Lung (tissue), 17 donors: ENCODE measurements at places on chromosomes 11 and 22. TPM values are rescaled to one million over a fixed set of nuclear protein-coding genes. Genes with fewer than 3 reads are reported as not detected.

TEX12 gene
- total RNA-seq, result not detected

PPARA gene
- 17.0 TPM for total RNA-seq

MFNG gene
- total RNA-seq, result 45.2 TPM

GRCh38 chr11:75326439-75326810 is 25.0 kb downstream of the ARRB1 start:
- H3K27ac ChIP-seq, result peak overlapping the region; percentile 74
- no peak for DNase-seq
- no peaks in the 10 kb centered on the region for H3K27me3 ChIP-seq
- peaks cover 32% of the 10 kb centered on the region for H3K4me1 ChIP-seq
- peaks cover 7% of the 10 kb centered on the region for H3K36me3 ChIP-seq

GRCh38 chr11:75302371-75302770 is 49.1 kb downstream of the ARRB1 start:
- no peak for DNase-seq
- peak overlapping the region; percentile 50 for H3K27ac ChIP-seq
- H3K4me3 ChIP-seq, result no peak overlapping the region
- H3K27me3 ChIP-seq, result no peaks in the 10 kb centered on the region

- peak; percentile 90 for DNase-seq
- H3K27me3 ChIP-seq, result peaks cover 35% of the 10 kb centered on the region
- peak within 1 kb of the TSS; percentile 93 for H3K27ac ChIP-seq
- peak within 1 kb of the TSS; percentile 80 for H3K4me3 ChIP-seq
- peaks cover 4% of the 10 kb centered on the region for H3K36me3 ChIP-seq
- no peaks in the 10 kb centered on the region for H3K4me1 ChIP-seq
These were observed at the start of gene ZBTB16 for GRCh38 chr11:114059278-114059983. ZBTB16 (plus strand) TSS chr11:114059711; CDS start chr11:114063301, 3,590 bp downstream.

DNA sequence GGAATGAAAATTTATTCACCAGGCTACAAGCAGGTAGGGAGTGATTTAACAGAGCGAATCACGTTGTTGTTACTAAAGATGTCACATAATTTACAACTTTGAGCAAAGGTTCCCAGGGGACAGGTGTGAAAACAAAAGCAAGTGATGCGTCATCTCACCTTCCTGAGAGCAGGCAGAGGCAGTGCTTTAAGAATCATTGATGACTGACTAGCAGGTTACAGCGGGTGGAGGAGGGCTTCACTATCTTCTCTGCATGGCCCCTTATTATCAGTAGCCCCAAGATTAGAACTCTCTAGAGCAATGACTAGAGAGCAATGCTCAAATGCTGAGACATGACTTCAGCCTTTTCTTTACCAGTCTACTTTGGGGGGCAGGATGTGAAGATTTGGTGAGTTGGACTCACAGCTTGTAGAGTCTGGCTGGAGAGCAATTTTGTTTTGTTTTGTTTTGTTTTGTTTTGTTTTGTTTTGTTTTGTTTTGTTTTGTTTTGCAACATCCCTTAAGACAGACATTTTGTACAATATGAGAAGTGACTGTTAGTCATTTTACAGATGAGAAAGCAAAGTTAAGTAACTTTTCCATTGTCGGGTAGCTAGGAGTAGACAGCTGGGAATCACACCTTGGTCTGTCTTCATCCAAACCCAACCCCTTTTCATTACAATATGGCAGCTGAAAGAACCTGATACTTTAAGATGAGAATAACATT is 84.8 kb downstream of the SLC1A2 start:
- no peaks in the 10 kb centered on the region for H3K27me3 ChIP-seq
- H3K27ac ChIP-seq, result no peak overlapping the region

DNA sequence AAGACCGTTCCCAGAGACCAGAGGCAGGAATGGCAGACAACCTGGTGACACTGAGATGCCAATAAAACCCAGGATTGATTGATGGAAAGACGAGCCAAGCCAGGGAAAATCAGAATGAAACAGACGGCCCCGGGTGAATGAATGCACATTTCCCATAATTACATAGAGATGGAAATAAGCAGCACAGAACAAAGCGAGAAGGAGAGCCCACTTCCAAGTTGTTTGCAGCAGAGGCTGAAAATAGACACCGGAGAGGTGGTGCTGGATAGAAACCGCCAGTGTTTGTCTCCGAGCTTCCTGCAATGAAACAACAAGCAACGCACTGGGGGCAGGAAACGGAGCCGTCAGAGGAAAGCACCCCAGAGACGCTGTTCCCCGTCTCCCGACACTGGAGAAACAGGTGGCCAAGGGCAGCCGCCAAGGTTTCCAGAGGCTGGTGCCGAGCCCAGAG is 406.8 kb downstream of the SHANK2 start:
- H3K4me1 ChIP-seq, result no peaks in the 10 kb centered on the region
- no peak overlapping the region for H3K27ac ChIP-seq
- no peak overlapping the region for H3K4me3 ChIP-seq
- peak; percentile 36 for DNase-seq

DNA sequence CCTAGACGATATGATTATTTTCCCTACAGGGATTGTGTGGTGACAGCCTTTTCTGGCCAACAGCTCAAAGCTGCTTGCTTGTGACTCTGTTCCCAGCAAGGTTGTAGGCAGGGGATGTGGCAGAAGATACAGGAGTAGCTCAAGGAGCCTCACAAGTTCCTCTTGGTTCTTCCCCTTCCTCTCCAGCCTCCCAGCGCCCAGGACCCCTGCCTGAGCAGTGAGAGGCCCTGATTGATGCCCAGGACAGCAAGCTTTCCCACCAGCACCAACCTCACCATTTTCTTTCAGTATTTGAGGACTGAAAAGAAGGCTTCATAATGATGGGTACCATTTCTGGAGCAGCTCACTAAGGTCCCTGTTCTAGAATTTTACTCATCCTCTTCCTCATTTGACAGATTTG is 248.0 kb downstream of the TENM4 start:
- no peaks in the 10 kb centered on the region for H3K36me3 ChIP-seq
- H3K27me3 ChIP-seq, result no peaks in the 10 kb centered on the region
- no peak overlapping the region for H3K27ac ChIP-seq
- H3K4me3 ChIP-seq, result no peak overlapping the region

DNA sequence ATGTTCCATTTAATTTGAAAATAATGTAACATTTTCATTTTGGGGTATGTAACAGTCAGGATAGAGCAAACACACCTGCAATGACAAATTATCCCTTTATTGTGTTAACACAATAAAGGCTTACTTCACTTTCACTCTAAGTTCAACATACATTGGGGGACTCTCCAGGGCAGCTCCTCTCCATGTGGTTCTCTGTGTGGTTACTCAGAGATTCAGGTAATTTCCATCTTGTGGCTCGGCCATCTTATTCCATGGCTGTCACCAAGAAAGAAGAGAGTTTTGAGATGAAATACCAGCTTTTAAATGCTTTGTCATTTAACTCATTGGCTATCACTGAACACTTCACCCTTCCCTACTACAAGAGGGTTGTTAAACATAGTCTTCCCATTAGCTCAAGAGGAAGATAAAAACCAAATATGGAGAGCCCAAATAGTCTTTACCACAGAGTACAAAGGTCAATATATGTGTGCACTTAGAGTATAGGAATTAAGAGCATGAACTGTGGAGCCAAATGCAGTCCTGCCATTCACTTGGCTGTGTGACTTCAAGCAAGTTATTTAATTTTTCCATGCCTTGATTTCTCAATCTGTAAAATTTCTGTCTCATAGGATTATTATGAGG is 10.6 kb upstream of the TPH1 start:
- H3K27ac ChIP-seq, result no peak overlapping the region
- H3K4me1 ChIP-seq, result no peaks in the 10 kb centered on the region
- no peaks in the 10 kb centered on the region for H3K27me3 ChIP-seq
- DNase-seq, result no peak
- no peaks in the 10 kb centered on the region for H3K36me3 ChIP-seq

- no peaks in the 10 kb centered on the region for H3K27me3 ChIP-seq
- peaks cover 15% of the 10 kb centered on the region for H3K36me3 ChIP-seq
- DNase-seq, result no peak
- H3K4me3 ChIP-seq, result no peak overlapping the region
These were observed 12.1 kb downstream of the ACP2 start for GRCh38 chr11:47236482-47236881.

- H3K4me3 ChIP-seq, result no peak overlapping the region
- no peaks in the 10 kb centered on the region for H3K4me1 ChIP-seq
- peak; percentile 63 for DNase-seq
- no peaks in the 10 kb centered on the region for H3K27me3 ChIP-seq
These were observed 26.4 kb downstream of the KCTD17 start for GRCh38 chr22:37077802-37078448.

DNA sequence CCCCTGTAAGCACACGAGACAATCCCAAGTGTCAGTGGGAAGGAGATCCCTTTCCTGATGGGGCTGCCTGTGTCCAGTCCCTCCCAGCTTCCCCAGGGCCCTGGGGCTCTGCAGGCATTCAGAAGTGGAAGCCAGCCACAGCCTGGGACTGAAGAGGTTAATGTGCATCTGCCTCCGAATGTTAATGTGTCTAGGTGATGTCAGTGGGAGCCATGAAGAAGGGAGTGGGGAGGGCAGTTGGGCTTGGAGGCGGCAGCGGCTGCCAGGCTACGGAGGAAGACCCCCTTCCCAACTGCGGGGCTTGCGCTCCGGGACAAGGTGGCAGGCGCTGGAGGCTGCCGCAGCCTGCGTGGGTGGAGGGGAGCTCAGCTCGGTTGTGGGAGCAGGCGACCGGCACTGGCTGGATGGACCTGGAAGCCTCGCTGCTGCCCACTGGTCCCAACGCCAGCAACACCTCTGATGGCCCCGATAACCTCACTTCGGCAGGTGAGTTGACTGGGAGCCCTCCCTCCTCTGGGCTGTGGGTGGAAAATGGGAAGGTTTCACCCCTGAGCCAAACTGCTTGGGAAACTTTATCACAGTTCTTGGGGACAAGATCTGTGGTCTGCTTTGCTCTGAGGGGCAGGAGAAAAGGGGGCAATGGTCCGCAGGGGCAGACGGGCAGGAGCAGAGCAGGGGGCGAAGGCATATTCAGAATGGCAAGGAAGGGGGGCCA is at the start of gene MCHR1:
Gene MCHR1, plus strand, starts transcription at position 236 of the 715 bp plus-strand sequence. Its CDS starts 169 bp downstream, at position 405.
- no peaks in the 10 kb centered on the region for H3K27me3 ChIP-seq
- peak; percentile 42 for DNase-seq
- peaks cover 29% of the 10 kb centered on the region for H3K4me1 ChIP-seq
- no peak within 1 kb of the TSS for H3K4me3 ChIP-seq
- no peaks in the 10 kb centered on the region for H3K36me3 ChIP-seq
- H3K27ac ChIP-seq, result no peak within 1 kb of the TSS

- H3K27me3 ChIP-seq, result no peaks in the 10 kb centered on the region
- H3K27ac ChIP-seq, result peak overlapping the region; percentile 95
- peaks cover 7% of the 10 kb centered on the region for H3K4me1 ChIP-seq
- H3K4me3 ChIP-seq, result peak overlapping the region; percentile 73
- DNase-seq, result peak; percentile 33
These were observed 679 bp upstream of the DPP3 start for GRCh38 chr11:66479394-66480116.
